ENCODE measurements at places on chromosomes 6 and 20.

DNA sequence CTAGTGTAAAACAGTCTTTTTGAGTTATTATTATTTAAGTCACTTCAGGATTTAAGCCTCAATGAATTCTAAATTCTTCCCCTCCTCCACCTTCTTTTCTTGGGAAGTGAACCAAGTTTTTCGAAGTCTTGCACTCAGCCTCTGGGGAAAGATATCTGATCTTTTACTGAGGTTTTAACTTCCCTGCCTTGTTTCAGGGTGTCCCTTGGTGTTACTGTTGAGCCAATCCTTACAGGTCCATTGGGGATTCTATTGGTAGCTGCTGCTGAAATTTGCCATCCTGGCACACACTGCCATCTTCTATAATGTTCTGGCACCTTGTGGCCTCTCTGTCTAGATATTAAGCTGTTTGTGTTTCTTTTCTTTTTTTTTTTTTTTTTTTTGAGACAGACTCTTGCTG is 31.7 kb downstream of the BEND6 start:
- DNase-seq: no peak

DNA sequence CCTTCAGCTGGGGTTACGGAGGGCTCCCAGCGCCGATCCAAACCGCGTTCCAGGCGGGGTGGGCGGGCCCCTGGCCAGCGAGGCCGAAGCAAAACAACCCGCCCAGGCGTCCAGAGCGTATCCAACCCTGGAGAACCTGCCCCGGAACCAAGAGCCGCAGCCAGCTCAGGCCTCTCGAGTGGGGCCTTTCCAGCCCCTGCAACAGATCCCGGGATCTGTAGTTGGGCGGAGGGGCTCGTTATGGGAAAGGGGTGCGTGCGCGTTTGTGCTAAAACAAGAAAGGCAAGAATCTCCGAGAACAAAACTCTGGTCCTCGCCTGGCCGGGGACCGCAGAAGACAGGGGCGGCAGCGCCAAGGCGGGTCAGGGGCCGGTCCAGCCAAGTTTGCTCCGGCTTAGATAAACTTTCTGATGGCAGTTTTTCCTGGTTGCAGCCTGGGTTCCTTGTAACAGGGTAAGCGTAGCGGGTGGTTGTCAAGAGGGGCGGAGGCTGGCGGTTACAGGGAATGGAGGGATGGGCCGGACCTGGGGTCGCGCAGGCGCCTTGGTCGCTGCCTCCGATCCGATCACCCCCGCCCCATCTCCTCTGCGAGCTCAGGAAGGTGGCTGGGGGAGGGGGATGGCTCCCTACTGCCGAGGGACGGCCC is 448 bp upstream of the RIN2 start:
- DNase-seq: no peak

DNA sequence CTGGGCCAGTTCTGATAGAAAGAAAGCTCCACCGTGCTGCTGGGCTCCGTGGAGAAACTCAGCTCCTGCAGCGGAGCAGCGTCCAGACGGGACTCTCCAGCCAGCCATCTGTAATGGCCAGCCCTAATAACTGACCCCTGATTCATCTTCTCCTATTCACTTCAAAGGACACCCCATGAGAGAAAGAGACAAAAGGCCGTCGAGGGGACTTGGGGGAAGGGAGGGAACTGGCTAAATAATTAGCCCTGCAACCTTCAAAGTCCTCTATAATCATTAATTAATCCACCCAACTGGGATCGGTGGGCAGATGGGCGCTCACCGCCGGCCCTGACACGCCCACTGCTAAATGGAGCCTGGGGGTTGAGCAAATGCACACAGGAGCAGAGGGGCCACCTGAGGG is 512.4 kb downstream of the CD83 start:
- no peak for DNase-seq

DNA sequence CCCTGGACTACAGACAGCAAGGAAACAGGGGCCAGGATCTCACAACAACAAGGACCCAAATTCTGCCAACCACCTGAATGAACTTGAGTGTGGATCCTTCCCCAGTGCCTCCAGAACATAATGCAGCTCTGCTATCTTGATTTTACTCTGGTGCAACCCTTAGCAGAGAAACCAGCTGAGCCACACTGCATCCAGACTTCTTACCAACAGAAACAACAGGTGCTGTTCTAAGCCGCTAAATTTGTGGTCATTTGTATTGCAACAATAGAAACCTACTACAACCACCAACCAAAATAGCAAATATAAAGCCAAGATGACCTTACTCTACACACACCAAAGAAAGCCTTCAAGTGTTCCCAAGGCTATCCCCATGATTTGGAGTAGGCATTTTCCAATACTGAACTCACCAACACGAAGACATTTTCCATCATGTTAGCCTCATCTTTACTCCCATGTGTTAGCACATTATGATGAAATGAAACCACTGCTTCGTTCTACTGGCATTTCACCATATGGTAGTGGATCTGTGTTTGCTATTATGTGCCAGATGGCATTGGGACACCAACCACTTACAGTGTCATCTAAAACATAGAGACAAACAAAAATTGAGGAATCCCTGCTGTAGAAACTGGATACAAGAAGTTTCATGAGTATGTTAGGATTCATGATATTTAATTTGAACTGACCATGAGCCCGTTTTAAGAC is 249.8 kb upstream of the ID4 start:
- DNase-seq: no peak

DNA sequence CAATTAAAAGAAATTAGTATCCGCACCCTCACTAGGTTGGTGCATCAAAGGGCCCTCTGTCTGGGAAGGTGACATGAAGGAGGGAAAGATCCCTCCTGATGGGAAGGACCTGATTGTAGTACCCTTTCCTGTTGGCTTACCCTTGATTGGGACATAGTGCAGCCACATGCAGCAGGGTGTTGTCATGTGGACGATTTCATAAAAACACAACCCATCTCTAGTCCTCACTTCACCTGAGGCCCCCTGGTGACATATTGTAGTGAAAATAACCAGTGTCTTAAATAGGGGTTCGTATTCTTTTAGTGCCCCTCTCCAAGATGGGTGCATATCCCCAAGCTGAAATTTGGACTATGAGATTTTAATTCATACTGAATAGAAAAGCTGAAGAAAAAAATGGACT is 97.3 kb downstream of the SLX4IP start:
- DNase-seq: no peak

DNA sequence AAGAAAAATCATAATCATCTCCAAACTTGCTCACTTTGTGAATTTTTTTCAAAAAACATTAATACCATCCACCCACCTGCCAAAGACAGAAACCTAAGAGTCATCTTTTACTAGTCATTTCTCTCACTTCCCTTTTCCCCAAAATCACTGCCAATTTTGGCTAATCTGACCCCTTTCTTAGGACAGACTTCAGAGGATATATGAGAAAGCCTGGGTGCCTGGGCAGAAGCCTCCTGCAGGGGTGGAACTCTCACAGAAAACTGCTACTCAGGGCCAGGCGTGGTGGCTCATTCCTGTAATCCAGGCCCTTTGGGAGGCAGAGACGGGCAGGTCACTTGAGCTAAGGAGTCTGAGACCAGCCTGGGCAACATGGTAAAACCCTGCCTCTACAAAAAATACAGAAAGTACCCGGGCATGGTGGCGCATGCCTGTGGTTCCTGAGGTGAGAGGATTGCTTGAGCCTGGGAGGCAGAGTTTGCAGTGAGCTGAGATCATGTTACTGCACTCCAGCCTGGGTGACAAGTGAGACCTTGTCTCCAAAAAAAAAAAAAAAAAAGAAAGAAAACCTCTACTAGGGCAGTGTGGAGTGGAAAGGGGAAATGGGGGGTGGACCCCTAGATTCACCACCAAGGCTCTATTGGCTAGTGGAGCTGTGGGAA is 3.8 kb downstream of the DEK start:
- DNase-seq: no peak

GRCh38 chr20:33277471-33278441 is 5.3 kb upstream of the BPIFB1 start:
- no peak for DNase-seq

DNA sequence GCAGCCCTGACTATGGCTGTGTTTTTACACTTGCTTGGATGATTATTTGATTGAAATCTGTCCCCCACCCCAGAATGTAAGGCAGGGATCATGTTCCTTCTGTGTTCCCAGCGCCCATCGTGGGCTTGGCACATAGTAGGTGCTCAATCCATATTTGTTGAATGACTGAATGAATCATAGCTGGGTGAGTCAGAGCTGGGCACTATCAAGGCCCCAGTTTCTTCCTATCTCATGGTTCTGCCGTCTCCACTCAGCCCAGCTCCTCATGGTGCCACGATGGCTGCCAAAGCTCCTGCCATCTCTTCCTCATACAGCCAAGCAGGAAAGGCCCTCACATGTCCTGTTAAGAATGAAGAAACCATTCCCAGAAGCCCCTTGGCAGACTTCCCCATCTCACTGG is 29.0 kb downstream of the CEBPB start:
- no peak for DNase-seq

- DNase-seq: no peak
These were observed 62.9 kb downstream of the MRPL14 start for GRCh38 chr6:44064089-44064947.

DNA sequence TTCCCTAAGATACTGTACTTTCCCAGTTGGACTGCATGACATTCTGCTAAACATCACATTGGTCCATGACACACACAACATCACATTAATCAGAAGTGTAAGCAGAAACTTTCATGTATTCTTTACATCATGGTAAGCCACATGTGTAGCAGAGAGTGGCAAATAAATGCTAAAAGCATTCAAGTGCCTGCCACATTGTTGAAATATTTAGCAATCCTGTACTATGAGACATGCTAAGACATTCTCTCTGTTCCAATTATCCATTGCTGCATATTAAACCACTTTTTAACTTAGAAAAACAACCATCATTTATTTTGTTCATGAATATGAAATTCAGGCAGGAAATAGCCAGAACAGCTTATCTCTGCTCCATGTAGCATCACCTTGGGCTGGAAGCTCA is 207.7 kb upstream of the GJE1 start:
- no peak for DNase-seq

DNA sequence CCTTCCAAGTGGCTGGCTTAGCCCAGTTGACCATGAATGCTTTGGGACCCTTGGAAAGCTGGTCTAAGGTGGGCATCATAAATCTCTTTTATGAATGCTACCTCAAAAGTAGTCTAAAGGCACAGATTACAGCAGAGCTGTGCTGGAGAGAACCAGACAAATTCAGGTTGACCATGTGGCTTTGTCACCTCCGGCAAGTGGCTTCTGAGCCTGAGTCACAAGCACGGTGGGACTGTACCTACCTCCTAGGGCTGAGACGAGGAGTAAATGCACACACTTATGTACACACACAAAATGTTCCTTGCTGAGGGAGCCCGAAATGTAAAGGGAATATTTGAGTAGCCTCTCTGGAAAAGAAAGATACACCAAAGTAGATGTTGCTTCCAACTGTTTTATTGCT is 155.9 kb downstream of the NFATC2 start:
- peak; percentile 20 for DNase-seq

- DNase-seq: no peak
These were observed 263.8 kb upstream of the FOXQ1 start for GRCh38 chr6:1047981-1048541.

DNA sequence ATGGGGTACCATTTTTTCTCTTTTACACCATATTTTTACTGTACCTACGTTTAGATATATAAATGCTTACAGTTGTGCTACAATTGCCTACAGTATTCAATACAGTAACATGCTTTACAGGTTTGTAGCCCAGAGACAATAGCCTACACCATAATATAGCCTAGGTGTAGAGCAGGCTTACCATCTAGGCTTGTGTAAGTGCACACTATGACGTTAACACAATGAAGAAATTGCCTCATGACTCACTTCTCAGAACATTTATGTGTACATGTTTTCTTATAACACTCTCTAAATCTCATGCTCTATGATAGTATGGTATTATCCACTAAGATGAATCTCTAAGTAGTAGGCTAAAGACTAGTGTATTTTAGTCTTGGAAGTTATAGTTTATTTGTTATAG is 13.5 kb downstream of the GPR63 start:
- no peak for DNase-seq

DNA sequence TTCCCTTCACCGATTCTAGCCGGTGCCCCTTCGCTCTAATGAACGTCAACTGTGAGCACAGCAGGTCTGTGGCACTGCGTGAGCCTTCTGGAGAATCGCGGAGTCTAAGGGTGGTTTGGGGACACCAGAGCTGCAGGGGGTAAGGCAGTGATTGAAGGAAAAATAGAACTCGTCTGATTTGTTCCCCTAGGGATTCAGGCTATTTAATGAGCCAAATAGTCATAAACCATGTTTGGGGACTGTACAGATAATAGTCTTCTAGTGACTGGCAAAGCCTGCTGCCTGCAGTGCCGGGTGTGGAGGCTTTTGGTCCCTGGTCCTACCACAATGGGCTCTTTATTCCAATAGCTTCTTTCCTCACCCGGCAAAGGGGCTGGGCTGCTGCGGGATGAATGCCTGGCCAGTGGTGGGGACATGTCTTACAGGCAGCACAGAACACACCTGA is 11.1 kb upstream of the NTSR1 start:
- DNase-seq: no peak

GRCh38 chr6:83592770-83593394 is 80.5 kb downstream of the PRSS35 start:
- no peak for DNase-seq

DNA sequence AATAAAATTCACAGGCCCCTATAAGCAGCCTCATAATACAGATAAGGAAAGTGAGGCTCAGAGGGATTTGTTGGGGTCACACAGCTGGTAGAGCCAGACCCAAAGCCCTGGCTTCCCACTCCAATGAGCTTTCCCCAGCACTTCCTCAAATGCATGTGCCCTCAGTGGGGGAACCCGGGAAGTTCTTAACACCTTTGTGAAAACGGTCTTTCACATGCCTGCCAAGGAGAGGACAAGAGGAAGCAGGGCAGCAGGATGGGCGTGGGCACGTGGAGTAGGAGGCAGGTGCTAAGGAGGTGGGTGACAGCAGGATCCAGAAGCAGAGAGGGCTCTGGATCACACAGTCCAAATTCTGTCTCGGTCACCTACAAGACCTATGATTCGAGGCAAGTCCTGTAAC is 598 bp downstream of the PI16 start:
- no peak for DNase-seq

GRCh38 chr6:85096976-85097375 is 332.6 kb upstream of the TBX18 start:
- DNase-seq: no peak

- DNase-seq: no peak
These were observed 18.3 kb upstream of the ADGRF4 start for GRCh38 chr6:47680051-47680450.

- DNase-seq: no peak
These were observed 69.0 kb downstream of the AFG1L start for GRCh38 chr6:108363889-108364313.

- no peak for DNase-seq
These were observed 1.5 kb downstream of the VARS2 start for GRCh38 chr6:30915591-30915946.

GRCh38 chr6:26054781-26055718 is 32.2 kb upstream of the HFE start:
- DNase-seq: peak; percentile 78

GRCh38 chr6:122736616-122737015 is 42.9 kb upstream of the FABP7 start:
- DNase-seq: no peak

- DNase-seq: no peak
These were observed 142.1 kb downstream of the TAF4 start for GRCh38 chr20:61923371-61924166.

All from stimulated activated CD4-positive, alpha-beta T cell treated with anti-CD3 and anti-CD28 coated beads, Interleukin-1b, Interleukin-23, amount 100 ng/mL, for 24 hours (primary cell).